ENCODE measurements at places on chromosomes 7 and 10.

DNA sequence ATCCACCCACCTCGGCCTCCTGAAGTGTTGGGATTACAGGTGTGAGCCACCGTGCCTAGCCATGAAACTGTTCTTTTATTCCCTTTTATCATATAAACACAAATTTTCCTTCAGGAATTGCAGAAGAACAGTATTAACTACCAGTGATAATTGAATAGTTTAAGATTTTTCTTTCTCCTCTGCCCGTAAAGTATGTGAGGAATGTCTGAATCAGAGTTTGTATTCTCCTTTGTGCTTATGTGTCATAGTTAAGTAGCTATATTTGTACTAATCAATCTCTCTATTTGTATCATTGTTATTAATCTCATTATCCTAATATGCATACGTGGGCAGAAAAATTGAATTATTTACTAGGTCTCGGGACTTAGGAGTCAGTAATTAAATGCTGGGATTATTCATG lies 83.6 kb downstream of the ZNF277 start:
- no peak for DNase-seq

- DNase-seq: peak; percentile 40
Measured at GRCh38 chr7:84013616-84014240, 180.9 kb downstream of the SEMA3A start.

DNA sequence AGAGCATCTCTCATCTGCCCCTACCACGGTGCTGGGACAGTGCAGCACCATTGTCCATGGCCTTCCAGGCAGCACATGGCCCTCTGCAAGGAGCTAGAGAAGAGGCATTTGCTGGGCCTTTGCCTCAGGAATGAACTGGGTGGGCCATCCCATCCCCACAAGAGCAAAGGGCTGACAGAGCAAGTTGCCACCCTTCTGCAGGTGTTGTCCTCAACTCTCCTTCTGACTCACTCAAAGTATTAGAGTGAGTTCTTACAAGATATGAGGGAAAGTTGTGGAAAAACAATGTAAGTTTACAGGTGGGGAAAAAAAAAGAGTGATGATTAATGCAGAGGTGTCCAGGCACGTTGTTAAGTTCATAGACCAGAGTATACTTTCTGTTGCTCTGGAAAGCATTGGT lies 261.2 kb downstream of the SKIDA1 start:
- no peak for DNase-seq

- no peak for DNase-seq
Measured at GRCh38 chr7:22696541-22697228, 30.3 kb upstream of the IL6 start.
